ENCODE measurements at places on chromosomes 3 and 15.

- DNase-seq: no peak
Measured at GRCh38 chr15:39629906-39630305, 49.0 kb downstream of the THBS1 start.

DNA sequence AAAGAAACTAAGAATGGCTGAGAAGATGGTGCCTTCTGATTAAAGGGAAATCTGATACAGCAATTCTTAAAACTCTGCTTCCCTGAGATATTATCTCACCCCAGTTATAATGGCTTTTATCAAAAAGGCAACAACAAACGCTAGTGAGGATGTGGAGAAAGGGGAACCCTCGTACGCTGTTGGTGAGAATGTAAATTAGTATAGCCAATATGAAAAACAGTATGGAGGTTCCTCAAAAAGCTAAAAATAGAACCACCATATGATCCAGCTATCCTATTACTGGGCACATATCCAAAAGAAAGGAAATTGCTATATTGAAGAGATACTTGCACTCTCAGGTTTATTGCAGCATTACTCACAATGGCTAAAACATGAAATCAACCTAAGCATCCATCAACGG lies 65.1 kb downstream of the GOLIM4 start:
- no peak for DNase-seq

- DNase-seq: no peak
Measured at GRCh38 chr3:37456270-37456708, 281.9 kb upstream of the LRRFIP2 start.

DNA sequence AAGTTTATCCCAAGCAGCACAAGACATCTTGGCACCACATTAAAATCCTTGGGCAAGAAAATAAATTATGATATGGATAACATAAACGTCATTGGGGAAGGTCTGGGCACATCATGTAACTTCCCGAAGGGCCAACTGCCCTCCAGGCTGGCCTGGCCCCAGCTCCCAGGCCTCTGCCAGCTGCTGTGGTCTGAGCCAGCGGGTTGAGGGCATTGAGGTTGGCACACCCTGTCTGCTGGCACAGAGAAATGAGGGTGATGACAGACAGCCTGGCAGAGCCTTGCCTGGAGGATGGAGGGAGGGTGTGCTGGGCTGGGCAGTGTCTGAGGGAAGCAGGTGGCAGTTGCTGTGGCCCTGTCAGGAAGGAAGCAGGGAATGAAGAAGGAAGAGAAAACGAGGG lies 3.3 kb upstream of the RBSN start:
- no peak for DNase-seq

DNA sequence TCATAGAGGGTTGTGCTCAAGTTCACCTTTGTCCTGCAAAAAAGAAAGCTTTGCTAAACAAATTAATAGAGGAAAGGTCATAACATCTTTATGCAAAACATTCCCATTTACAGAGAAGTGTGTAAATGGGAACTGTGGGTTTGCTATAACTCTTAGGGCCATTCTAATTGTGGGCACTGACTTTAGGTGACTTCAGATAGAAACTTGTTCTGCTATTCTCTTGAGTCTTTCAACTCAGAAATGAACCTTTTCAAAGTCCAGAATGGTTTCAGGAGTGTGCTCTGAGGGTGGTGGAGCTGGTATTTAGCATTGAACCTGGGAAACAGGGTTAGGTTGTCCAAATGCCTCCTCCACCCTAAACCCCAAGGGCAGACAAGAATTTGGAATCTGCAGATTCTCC lies 34.0 kb downstream of the SPTSSB start:
- DNase-seq: no peak

DNA sequence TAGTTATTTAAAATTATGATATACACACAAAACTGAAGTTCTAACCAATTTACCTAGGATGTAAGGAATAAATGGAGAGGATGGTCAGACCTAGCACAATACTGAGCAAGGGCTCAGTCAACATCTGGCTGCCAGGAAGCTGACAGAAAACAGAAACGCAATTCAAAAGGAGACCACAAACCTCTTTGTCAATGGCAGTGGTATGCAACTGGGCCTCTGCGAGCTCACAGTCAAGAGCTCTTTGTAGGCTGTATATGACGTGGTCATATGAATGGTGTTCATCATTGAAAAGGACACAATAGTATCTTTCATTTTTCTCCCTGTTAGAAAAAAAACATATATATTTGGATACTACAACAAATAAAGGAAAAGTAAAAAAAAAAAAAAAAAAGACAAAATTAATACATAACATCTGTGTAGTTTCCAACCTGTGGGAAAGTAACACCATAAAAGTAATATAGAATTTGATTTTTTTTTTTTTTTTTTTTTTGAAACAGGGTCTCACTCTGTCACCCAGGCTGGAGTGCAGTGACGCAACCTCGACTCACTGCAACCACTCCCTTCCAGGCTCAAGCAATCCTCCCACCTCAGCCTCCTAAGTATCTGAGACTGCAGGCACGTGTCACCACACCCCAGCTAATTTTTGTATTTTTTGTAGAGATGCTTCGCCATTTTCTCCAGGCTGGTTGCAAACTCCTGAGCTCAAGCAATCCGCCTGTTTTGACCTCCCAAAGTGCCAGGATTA lies 37.9 kb downstream of the UBR1 start:
- no peak for DNase-seq

DNA sequence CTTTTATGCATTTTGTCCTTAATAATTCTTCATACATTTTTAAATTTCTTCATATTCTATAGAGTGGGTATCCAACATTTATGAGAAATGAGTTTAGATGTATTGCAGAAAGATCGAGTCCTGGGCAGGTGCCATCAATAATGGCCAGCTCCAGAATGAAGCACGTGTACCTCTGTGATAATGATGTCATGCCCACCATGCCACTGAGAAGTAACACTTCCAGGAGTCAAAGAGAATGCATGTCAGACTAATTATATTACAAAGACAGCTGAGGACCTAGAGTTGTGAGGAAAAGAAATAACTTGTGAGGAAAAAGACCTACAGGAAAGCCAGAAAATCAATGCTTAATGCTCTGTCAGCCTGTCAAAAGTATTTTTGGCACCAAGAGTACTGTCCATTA lies 157.4 kb upstream of the P2RY1 start:
- no peak for DNase-seq

- DNase-seq: no peak
Measured at GRCh38 chr15:92663250-92663951, 7.8 kb upstream of the FAM174B start.

- DNase-seq: no peak
Measured at GRCh38 chr15:75229191-75230015, 27.7 kb downstream of the C15orf39 start.

GRCh38 chr15:47442371-47442770 lies 274.9 kb upstream of the SEMA6D start:
- DNase-seq: no peak

- no peak for DNase-seq
Measured at GRCh38 chr3:52835766-52836470, 1.1 kb upstream of the MUSTN1 start.

GRCh38 chr15:79208179-79208578 lies 74.3 kb upstream of the ANKRD34C start:
- DNase-seq: no peak

GRCh38 chr3:186964071-186964470 lies 33.7 kb downstream of the ST6GAL1 start:
- no peak for DNase-seq

DNA sequence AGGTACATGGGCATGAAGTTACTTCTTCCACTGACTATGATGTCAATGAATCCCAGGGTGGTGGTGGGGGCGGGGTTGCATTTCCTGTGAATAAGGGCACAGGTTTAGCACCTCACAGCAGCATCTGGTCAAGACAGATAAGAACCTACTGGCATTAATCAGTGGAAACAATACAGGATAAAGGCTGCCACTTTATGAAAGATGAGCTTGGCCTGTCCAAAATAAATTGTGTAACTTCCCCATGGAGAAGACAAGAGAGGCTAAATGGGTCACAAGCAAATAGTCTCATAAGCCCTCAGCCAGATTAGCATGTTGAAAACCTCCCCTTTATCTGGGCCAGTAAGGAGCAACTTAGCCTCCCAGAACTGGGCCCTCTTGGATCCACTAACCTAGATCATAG lies 27.4 kb upstream of the PLSCR2 start:
- DNase-seq: no peak

DNA sequence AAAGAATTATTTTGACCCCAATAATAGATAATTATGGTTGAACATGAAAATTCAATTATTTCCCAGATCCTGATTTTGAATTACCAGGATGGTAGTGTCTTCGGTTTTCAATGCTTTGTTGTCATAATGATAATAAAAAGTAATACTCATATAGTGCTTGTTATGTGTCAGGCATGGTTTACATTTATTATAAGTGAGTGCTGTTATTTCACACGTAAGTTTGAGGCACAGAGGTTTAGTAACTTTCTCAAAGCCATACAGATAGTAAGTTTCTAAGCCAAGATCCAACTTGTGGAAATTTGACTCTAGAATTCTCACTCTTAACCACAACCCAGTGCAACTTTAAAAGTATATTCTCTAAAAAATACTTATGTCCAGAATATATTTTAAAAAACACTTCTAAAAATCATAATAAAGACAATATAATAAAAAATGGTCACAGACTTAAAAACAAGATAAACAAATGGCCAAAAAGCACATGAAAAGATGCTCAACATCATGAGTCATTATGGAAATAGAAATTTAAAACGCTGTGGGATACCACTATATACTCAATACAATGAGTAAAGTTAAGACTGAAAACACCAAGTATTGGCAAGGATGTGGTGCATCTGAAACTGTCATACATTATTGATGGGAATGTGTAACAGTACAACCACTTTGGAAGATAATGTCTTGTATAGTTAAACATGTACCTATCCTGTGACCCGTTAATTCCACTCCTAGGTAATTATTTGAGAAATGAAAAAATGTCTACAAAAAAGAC lies 45.2 kb downstream of the SPRED1 start:
- DNase-seq: no peak

DNA sequence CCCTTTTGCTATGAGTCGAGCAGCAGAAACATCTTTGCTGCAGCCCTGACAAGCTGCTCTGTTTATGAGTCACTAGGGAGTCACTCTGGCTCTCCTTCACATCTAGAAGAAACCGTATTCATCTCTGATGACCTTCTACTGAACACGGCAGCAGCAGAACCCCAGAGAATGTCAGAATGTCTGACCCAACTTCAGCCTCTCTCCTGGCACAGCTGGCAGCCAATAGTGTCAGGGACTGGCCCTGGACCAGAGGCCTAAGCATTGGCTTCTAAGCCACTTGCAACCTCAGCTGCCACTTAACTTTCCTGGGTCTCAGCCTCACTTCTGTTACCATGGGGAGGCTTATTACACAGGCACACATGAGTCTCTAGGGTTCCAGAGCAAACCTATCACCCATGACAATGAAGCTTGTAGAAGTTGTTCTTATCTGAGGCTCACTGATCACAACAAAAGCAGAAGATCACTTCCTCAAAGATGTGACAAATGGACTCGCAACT lies 184.1 kb upstream of the TLE3 start:
- no peak for DNase-seq

GRCh38 chr15:70406617-70407335 lies 309.1 kb upstream of the TLE3 start:
- no peak for DNase-seq

DNA sequence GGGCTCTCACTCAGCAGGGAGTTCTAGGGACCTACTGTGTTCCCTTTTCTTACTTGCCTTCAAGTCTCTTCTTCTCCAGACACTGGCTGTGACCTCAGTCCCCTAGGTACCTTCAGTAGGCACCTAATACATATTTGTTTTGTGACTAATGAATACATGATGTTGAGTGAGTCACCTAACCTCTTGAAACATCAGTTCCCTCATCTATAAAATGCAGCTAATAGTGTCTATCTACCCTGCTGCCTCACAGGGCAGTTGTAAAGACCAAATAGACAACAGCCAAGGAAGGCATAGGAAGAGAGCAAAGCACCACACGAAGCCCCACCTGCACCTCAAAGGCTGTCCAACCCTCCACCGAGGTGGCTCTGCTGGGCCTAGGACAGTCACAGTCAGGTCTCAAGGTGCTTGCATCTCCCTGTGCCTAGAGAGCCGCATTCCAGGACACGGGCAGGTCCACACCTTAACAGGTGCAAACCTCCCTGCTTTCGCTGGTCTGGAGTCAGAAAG lies 29.1 kb downstream of the DAPK2 start:
- DNase-seq: no peak

GRCh38 chr3:61927332-61927731 lies 366.0 kb downstream of the PTPRG start:
- no peak for DNase-seq

Measured in NCI-H1048 (cell line).